ENCODE measurements at places on chromosomes 1 and 21. TPM values are rescaled to one million over a fixed set of nuclear protein-coding genes. Genes with fewer than 3 reads are reported as not detected.

DNA sequence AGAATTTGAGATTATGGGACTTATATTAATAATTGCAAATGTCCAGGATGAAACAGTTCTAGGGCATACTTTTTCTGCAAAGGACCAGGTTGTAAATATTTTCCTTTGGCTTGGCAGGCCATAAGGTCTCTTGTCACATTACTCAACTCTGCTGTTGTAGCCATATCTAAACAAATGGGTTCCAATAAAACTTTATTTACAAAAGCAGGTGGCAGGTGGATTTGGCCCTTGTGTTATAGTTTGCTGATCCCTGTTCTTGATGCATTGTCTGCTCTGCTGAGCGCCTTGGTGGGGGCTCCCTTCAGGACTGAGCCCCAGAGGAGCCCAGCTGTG lies 258.5 kb downstream of the FOXD2 start:
- no peak for DNase-seq

DNA sequence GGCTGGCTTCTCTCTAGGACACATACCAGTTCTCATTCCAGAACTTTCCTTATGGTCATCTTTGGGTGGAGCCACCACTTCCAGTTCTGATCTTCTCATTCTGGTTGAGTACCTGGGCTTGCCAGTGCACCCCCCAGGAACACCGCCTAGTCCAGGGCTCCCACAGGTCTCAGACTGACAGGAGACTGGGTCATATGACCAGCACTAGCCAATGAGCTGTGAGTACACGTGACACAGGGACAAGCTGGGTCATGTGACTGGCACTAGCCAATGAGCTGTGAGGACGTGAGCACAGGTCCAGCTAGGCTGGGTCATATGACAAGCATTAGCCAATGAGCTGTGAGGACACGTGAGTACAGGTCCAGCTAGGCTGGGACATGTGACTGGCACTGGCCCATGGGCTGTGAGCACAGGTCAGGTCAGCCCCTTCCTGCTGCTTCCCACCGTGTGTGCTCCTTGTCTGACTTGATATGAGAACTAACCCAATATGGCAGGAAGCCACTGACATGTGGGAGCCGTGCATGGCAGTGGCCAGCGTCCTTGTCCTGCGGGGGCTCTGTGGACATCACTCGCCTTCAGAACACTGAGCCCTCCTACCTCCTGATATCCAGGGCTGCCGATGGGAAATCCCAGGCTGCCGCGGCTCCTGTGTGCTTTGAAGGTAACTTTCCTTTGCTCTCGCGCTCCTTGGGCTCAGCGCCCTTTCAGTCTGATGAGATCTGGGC lies 22.7 kb downstream of the KRTAP10-1 start:
- no peak for DNase-seq

GRCh38 chr1:226950871-226951270 lies 10.8 kb downstream of the COQ8A start:
- DNase-seq = no peak

DNA sequence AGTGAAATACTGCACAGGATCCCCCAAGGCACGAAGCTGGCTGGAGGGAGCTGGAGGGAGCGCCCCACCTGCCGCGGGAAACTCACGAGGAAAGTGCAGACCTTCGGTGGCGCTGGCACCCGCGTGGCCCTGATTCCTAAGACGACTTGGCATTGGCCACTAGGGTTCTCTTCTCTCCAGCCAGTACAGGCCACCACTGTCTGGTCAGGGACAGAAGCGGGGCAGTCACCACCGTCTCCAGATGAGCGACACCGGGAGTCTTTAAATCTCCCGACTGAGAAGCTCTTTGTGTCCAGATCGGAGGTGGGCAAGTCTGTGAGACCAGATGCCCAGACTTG lies 19.2 kb upstream of the CHIA start:
- no peak for DNase-seq

- DNase-seq = no peak
These were observed 549.2 kb downstream of the PTPRU start for GRCh38 chr1:29785554-29785953.

GRCh38 chr21:34820051-34820450 lies 151.3 kb downstream of the CLIC6 start:
- no peak for DNase-seq

GRCh38 chr1:244280201-244280600 lies 171.5 kb downstream of the ADSS2 start:
- DNase-seq = no peak

GRCh38 chr1:64686828-64687724 lies 57.8 kb upstream of the RAVER2 start:
- peak; percentile 39 for DNase-seq

The GRIK1 gene
- polyA plus RNA-seq = 0.55 TPM

The RPAP2 gene
- 28.7 TPM for polyA plus RNA-seq

The SLC2A5 gene
- 1.4 TPM for polyA plus RNA-seq

The VASH2 gene
- polyA plus RNA-seq = 28.5 TPM

The GFI1 gene
- 0.32 TPM for polyA plus RNA-seq

Measured in left lung (tissue), 14 donors.